ENCODE measurements at places on chromosomes 12 and 14.

- no peak for DNase-seq
These were observed 16.4 kb upstream of the VWF start for GRCh38 chr12:6140651-6141447.

DNA sequence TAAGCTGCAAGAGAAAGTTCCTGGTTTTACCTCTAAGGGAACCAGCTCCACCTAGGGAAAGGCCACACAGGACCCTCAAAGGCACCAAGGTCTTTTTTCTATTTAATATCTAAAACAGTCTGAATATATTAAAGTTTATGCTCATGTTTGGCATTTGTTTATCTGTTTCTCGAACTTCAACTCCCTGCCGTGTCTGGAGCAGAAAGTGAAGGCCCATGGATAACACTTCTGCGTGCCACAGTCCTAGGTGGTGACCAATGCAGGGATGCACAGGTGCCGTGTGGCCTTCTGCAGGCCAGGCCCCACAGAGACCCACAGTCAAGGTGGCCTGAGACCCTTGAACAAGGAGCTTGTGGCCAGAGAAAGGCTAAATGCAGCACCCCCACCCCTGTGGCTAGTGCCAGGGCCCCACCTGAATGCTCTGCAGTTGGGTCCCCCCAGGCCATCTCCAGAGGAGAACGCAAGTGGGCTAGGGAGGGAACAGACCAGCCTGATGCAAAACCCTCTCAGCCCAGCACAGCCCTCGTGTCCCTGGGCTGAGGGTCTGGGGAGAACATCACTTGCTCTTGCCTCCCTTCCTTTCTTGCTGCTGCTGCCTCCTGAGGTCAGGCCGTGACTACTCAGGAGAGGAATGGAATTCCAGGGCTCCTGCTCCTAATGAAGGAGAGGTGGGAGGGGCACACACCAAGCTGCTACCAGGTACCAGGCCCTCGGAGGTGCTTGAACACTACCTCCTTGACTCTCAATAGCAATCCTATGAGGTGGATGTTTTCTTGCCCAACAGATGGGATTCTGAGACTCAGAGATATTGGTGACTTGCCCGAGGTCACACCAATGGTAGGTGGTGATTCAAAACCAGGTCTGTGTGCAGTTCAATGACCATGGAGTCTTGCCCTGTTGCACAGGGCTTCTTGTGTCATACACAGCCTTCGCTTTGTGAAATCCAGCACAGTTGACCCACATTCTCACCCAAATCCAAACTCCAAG lies 45.4 kb downstream of the PSMA6 start:
- no peak for DNase-seq

DNA sequence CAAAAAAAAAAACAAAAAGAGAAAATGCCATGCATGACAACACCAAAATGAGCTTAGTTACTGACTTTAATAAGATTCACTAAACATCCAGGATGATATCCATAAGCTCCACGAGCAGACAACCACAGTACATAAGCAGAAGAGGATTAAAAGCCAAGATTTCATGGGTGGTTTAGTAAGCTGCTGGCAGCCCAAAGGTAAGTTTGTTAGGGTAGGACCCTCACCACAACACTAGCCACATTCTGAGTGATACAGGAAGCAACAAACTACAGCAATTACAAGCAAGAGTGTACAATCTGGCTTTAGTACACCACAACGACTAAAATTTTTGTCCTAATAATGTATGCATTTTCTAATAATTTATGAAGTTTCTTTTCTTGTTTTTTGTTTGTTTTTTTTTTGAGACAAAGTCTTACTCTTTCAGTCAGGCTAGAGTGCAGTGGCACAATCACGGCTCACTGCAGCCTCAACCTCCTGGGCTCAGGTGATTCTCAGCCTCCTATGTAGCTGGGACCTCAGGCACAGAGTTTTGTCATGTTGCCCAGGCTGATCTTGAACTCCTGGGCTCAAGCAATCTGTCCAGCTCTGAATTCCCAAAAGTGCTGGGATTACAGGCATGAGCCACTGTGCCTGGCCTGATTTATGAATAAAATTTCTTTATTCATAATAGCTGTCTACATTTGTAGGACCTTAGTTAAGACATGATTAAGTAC lies 221.4 kb downstream of the MED13L start:
- DNase-seq, result no peak

DNA sequence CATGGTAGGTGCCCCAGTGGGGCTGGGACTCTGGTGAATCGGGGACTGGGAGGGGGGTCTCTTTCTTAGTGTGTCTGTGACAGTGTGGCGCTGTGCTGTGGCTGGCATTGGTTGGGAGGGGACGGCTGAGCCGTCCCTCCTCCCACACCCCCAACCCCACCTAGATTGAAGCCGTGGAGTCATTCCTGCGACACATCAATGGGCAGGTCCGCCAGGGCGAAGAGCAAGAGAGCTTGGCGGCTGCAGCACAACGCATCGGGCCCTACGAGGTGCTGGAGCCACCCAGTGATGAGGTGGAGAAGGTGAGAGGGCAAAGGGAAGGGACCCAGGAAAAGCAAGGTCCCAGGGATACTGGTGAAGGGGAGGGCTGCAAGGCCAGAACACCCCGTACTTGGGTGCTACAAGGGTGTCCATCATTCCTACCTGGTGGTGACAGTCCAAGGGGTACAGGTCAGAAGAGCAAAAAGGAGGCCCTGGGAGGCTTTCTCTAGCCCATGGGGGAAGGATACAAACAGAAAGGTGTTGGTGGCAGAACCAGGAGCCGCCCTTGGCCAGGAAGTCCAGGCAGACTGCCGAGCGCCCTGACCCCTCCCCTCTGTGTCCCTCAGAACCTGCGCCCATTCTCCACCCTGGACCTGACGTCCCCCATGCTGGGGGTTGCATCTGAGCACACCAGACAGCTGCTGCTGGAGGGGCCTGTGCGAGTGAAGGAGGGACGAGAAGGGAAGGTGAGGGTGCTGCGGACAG lies 7.4 kb downstream of the PLEKHG6 start:
- no peak for DNase-seq

GRCh38 chr14:35212471-35213142 lies 79.6 kb upstream of the PSMA6 start:
- no peak for DNase-seq

GRCh38 chr12:3988519-3989217 lies 115.5 kb upstream of the PARP11 start:
- no peak for DNase-seq

GRCh38 chr12:96445691-96446583 lies 43.4 kb upstream of the CFAP54 start:
- DNase-seq, result no peak

DNA sequence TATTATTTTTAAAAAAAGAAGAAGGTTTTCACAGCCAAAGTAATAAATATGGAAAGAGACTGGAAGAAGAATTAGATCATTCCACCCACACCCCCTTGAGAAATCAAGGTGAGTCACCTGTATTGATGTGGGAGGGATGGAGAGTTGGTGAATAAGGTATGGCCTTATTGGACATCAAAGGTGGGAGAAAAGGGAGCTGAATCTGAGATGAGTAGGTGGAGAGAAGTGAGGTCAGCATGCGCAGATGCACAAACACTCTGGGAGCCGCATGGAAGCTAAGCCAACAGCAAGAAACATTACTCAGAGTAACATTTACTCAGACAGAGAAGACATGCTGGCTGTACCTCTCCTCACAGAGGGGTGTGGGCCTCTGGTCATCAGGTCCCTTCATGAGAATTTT lies 113.1 kb upstream of the FOXG1 start:
- DNase-seq, result no peak

GRCh38 chr12:13347241-13348043 lies 150.9 kb downstream of the EMP1 start:
- no peak for DNase-seq

DNA sequence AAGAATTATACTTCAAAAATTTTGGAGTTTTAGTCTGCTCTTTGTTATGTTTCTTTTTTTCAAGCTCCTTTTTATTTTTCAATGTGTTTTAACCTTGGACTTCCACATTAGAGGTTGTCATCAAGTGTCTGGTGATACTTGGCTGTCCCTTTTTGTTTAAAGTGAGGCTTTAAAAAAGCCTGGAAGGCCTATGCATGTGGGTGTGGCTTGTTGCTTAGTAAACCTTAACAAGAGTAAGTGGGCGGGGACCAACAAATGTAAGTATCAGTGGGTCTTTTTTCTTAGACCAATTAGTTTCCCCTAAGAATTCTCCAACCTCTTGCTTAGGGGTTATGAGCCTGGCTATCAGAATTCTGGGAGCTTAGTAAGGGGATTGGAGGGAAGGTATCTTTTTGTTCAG lies 26.4 kb downstream of the HCFC2 start:
- DNase-seq, result no peak

- no peak for DNase-seq
These were observed 57.3 kb downstream of the NRXN3 start for GRCh38 chr14:78227248-78228077.

DNA sequence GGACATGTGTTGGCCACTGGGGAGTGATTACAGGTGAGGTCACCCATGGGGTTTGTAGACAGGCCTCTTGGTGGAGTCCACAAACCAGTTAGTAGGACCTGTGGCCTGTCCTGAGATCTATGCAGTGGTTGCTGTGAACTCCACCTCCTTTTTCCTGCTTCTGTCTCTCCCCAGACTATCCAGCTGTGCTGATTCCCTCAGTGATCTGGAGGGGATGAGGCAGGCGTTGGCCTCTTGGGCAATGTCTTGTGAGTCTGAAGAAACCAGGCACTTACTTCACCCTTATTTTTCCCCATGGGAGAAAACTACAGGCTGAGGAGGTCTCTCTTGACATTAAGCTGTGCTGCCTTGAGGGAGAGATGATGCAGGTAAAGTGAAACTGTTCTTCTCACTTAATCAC lies 257.2 kb upstream of the PRICKLE1 start:
- DNase-seq, result no peak

- no peak for DNase-seq
These were observed 33.3 kb downstream of the KIAA0586 start for GRCh38 chr14:58460772-58461171.

GRCh38 chr14:96160076-96160912 lies 44.3 kb upstream of the BDKRB2 start:
- DNase-seq, result no peak

- no peak for DNase-seq
These were observed 165.8 kb upstream of the SYT1 start for GRCh38 chr12:78698747-78699146.

- no peak for DNase-seq
These were observed 19.9 kb upstream of the MDM1 start for GRCh38 chr12:68352067-68352466.

DNA sequence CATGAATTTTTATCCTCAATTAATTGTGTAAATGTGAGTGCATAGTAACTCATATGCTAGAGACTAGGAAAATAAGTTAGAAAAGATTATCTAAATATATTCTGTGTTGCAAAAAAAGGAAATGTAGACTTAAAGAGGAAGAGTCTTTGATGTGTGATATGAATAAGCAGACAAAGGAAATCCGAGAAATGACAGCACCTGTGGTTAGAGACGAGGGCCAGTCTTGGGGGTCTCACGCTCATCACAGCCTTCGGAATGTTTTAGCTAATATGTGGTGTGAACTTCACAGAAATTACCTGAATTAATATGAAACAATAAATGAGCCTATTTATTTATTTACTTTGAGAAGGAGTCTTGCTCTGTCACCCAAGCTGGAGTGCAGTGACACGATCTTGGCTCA lies 11.6 kb downstream of the ATP6V0A2 start:
- DNase-seq, result no peak

- no peak for DNase-seq
These were observed 218.4 kb downstream of the TMEM117 start for GRCh38 chr12:44054281-44054680.

DNA sequence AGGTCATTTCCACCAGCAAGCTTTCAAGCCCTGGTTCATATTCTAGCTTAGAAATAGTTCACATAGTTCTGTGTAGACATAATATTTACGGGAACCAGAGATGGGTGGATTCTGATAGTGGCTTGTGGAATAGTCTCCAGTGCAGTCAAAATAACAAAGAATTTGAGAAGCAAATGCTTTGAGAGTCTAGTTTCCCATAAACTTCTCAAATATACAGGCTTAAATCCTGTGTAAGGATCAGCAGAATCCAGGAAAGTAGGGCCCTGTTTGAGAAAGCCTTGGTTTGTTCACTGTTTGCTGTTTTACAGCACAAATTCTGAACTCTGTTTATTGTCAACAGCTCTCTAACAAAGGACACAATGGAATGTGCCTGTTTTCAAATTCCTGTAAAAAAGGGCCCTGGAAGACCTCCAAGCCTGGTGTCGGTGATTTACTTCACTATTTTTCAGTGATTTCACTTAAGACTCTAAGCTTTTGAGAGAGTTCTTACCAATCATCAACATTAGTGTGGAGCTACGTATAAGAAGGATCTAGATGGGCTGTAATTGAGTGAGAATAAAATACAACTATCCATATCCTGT lies 11.4 kb upstream of the FOS start:
- DNase-seq, result no peak

DNA sequence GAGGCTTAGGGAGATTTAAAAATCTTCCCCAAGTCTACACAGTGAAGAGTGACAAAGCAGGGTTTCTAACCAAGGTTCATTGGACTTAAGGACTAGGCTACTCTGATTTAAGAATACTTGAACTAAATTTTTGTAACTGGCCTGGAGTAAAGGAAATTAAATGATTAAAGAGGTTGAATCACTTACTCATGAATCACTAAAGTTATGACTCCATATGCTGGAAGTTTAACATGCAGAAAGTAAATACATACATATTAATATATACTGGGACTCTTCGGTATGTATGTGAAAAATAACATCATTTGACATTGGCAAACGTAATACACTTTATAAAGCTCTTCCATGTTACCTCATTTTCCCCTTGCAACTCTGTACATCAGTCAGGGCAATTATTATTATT lies 322.9 kb downstream of the KCNH5 start:
- DNase-seq, result no peak

DNA sequence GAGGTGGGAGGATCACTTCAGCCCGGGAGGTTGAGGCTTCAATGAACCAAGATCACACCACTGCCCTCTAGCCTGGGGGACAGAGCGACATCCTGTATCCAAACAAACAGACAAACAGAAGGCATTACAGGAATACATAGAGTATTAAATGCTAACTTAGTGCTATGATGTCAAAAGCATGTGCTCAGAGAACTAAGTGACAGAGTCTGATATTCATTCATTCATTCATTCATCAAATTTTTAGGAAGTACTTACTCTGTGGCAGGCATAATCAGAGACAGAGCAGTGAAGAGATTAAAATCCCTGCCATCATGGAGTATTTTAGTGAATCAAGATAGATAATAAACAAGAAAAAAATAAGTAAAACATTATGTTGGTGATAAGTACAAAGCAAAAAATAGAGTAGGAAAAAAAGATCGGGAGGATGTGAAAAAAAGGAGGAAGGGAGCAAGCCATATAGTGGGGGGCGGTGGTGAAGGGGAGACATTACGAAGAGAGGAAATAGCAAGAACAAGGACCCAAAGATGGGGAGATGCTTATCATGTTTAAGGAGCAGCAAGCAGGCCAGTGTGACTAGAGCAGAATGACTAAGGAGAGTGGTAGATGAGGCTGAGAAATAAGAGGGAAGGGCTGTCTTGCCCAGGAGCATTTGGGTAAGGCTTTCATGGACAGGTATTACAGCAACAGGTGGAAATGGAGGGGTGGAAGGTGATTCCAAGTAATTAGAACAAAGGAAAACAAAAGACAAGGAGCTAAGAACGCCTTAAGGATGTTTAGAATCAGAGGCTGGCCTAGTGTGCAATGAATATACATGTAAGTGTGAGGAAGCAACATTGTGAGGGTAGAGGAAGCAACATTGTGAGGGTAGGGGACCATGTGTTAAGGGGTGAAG lies 2.8 kb downstream of the MAP4K5 start:
- DNase-seq, result no peak

Measured in NCI-H2171 (cell line).